ENCODE measurements at places on chromosomes 2 and 18.

GRCh38 chr2:105437708-105438103 lies 38.9 kb upstream of the FHL2 start:
- no peak for DNase-seq

- no peak for DNase-seq
These were observed 93.6 kb upstream of the HNMT start for GRCh38 chr2:137870682-137871081.

GRCh38 chr18:24514439-24514838 lies 54.0 kb downstream of the HRH4 start:
- DNase-seq: peak; percentile 45

DNA sequence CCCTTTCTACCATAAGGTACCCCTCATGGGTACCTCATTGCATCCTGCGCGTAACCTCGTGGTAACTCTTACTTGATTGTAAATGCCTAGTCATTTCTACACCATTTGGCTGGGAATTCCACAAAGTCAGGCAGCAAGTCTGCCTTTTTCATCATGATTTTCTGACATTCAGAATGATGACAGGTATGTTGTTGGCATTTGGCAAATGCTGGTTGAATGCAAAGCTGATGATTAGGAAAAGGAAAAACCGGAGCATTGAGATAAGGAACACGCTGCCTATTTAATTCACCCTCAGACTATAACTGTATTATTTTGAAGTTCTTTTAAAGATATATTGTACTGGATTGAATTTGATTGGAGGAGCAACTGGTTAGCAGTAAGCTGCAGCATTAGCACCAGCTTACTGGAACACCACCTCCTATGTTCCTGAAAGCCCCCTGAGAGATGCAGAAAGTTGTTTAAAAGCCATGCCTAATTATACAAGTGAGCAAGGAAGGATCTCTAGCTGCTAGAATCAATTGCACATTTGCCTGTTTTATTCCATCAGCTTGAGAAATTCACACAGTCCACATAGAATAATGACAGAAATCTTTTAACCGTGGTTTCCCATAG lies 520.1 kb downstream of the LRP1B start:
- no peak for DNase-seq

DNA sequence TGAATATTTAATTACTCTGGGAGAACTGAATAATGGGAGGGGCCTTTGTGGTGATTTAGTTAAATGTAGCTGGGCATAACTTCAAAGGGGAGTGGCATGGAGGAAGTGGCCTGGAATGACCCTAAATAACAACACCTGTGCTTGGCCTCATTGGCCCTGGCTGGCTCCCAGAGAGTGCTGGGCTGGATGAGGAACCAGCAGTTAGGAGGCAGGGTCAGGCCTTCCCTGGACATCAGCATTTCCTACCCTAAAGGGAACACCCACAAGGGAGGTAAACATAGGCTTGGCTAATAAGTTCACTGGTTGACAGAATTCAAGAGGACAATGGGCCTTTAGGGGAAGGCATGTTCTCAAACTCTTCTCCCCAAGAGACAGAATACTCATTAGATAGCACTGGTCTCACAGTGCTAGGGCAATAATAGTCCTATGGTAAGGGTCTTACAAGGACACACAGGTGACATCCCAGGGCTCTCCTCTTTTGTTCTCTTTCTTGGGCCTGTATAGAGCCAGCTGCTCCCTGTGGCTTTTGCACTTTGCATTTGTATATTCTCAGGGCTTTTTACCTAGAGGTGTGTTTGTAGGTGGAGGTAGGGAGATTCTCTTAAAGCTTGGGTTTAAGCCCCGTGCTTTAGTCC lies 106.8 kb downstream of the ZNF519 start:
- no peak for DNase-seq

DNA sequence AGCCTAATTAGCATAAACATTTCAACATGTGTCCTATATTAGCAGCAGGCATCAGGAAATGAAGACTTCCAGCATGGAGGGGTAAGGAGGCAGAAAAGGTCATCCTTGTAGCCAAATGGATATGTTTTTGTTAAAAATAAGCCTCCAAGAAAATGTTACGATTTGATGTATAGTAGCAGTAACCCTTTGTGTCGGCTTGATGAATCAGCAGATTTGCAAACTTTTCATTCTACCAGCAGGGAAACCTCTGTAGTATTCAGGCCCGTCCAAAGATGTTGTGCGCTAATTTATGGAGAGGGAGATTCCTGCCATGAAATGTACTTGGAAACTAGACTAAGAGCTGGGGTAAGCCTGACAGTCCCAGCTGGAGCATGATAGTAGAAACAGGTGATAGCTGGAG lies 780.8 kb upstream of the KLHL29 start:
- no peak for DNase-seq

- no peak for DNase-seq
These were observed 5.5 kb downstream of the PXDN start for GRCh38 chr2:1738646-1739302.

Data from GM20000 (cell line).